ENCODE measurements at places on chromosomes 13 and 19.

- DNase-seq, result peak; percentile 91
Observed at GRCh38 chr19:58021541-58022282, 12.1 kb upstream of the ZSCAN1 start.

GRCh38 chr13:21736926-21737325 is 66.1 kb downstream of the FGF9 start:
- DNase-seq, result no peak

GRCh38 chr13:50636007-50636704 is 207.3 kb downstream of the DLEU7 start:
- peak; percentile 18 for DNase-seq

- DNase-seq, result no peak
Observed at GRCh38 chr19:32581705-32582179, 752 bp downstream of the PDCD5 start.

- DNase-seq, result no peak
Observed at GRCh38 chr19:19566306-19566705, 28.2 kb downstream of the CILP2 start.

GRCh38 chr13:25778808-25779305 is 273.0 kb downstream of the SHISA2 start:
- DNase-seq, result no peak

DNA sequence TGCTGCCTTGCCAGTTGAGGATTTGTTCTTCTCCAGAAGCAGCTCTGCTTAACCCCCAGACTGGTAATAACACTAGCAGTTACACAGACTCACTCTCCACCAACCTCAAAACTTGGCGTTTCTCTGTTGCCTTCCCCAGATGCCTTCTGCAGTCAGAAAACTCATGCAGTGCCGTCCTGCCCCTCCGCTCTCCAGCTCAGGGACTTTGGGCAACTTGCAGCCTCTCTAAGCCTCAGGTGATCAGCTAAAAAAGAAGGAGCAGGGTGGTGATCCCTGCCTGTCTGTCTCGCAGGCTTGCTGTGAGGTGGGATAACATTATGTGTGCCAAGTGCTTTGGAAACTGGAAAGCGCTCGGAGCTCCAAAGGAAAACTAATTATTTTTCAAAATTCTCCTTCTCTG is 391.6 kb downstream of the HS6ST3 start:
- DNase-seq, result no peak

DNA sequence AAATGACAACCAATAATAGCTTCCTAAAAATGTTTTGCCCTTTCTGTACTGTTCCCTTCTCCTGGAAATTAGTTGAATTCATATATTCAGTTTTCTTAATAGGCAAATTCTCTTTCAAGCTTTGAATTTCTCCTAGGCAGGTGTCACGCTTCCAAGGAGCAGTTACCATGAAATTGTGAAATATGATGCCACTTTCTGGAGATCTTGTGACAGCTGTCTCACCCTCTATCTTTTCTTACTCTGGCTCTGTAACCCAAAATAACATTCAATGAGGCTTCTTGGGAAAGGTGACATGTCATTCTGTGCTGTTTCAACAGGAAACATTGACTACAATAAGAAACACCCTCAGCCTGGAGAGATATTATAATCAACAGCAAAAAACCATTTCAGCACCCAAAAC is 80.3 kb upstream of the MRI1 start:
- no peak for DNase-seq

- no peak for DNase-seq
Observed at GRCh38 chr19:48064509-48064908, 20.6 kb upstream of the CABP5 start.

- DNase-seq, result no peak
Observed at GRCh38 chr19:29532097-29532496, 6.3 kb downstream of the VSTM2B start.

DNA sequence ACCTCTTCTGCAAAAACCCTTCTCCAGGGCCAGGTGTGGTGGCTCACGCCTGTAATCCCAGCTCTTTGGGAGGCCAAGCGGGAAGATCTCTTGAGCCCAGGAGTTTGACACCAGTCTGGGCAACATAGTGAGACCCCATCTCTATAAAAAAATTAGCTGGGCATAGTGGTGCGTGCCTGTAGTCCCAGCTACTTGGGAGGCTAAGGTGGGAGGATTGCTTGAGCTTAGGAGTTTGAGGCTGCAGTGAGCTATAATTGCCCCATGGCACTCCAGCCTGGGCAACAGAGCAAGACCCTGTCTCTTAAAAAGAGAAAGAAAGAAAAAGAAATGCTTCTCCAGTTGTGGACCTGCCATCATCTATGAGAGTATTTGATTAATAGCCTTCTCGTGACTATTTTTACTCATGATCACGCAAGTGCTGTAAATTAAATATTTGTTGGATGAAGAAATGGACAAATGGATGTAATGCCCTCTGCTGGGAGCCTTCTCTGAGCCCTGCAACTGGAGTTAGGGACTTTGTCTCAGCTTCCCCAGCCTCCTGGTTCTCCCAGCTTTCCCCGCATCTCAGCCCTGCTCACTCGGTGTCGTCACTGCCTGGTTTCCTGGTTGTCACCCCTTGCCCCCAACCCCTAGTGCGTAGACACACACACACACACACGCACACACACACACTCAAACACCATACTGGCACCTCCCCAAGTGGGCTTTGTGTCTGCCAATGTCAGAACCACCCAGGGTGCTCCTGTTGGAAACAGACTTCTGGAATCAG is 12.2 kb downstream of the WIZ start:
- DNase-seq, result no peak

DNA sequence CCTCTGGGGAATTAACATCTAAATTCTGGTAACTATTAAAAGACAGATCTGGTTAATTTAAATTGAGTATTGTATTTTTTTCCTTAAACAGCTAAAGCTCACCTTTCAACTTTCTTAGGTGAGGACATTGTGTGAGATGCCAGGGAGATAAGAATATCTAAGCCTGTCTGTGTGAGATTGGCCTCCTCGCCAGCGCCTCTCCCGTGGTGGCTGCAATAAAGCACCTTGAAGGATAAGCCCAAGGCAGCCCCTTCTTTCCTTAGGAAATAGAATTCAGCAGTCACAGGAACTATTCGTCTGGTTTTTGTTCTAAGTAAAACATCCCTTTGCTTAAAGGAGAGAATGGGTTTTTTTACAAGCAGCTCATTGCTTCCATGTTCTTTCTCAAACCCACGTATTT is 24.6 kb downstream of the NAXD start:
- no peak for DNase-seq

- no peak for DNase-seq
Observed at GRCh38 chr19:1830568-1830967, 17.7 kb downstream of the REXO1 start.

GRCh38 chr13:35771898-35772297 is 295.4 kb upstream of the MAB21L1 start:
- no peak for DNase-seq
